Stimulated activated CD4-positive, alpha-beta T cell treated with anti-CD3 and anti-CD28 coated beads, Interleukin-12 subunit alpha, Interleukin-12 subunit beta, amount 100 ng/mL, for 24 hours (primary cell): ENCODE measurements at places on chromosomes 11 and 22.

DNA sequence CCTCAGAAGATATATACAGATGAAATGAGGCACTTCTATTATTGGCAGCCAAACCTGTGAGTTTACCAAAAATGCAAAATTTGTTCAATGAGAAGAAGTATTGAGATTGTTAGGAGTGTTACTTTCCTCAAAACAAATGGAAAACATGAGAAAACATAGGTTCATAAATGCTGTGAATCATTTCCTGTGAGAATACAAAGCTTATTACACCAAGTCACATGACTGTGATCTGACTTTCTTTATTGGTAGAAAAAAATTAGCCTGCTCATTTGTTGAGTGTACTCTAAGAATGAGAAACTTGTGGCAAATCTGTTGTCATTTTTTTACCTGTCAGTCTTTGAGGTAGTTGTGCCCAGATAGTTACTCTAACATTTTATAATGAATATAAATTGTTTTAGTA lies 215.1 kb downstream of the TMEM135 start:
- no peak for DNase-seq

- no peak for DNase-seq
Observed at GRCh38 chr11:82792319-82792718, 58.7 kb upstream of the FAM181B start.

DNA sequence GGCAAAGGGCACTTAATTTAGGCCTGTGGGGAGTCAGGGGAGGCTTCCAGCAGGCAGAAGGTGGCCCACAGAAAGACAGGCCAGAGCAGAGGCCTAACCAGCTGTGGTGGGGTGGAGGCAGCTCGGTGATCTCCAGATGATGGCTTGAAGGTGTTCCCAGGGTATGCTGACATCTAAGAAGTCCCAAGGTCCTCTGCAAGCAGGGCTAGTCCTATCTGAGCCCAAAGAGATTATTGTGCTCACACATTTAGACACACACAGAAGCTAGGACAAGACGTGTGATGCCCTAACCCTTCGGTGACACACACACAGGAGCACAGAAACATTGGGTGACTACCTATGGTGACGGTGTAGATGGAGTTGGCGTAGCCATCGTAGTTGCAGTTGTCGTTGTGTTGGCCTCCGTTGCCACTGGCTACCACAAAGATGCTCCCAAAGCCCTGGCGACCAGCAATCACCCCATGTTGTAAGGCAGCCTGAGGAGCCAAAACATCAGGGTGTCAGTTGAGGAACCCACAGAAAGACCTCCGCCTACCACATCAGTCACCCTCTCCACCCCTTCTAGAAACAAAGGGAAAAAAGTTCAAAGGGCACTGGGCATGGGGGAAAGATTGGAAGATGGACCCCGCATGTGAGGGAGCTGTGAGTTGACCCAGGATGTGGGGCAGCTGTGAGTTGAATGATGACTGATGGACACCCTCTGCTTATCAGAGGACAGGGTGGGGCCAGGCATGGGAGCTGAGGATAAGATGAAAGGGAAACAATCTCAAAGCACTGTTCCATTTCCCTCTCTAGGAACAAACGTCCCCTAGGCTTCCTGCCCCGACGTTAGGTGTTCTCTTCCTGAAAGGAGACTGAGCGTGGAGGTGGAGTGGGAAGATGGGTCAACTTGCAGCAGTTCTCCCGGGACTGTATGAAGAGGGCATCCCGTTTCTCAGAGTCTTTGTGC lies 7.9 kb downstream of the PCSK7 start:
- DNase-seq, result no peak

GRCh38 chr11:78037056-78037455 lies 14.0 kb upstream of the KCTD14 start:
- no peak for DNase-seq

GRCh38 chr11:95212609-95213008 lies 18.4 kb downstream of the SESN3 start:
- no peak for DNase-seq

DNA sequence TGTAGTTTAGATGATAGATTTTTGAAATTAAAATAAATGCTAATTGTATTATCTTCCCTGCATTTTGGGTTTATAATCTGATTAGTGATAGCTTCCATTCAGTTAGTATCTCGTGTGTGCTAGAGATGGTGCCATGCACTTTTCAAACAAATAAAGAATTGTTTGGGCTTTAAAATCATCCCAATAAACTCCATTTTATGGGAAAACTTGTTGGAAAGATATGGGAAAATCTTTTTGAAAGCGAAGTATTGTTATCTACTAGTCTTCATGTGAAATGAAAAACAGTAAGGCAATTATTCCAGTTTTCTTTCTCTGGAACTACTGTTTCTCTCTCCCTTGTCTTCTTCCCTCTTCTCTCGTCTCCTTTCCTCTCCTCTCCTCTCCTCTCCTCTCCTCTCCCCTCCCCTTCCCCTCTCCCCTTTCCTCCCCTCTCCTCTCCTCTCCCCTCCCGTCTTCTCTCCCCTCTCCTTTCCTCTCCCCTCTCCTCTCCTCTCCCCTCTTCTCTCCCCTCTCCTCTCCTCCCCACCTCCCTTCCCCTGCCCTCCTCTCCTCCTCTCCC lies 27.9 kb upstream of the MUC15 start:
- no peak for DNase-seq

DNA sequence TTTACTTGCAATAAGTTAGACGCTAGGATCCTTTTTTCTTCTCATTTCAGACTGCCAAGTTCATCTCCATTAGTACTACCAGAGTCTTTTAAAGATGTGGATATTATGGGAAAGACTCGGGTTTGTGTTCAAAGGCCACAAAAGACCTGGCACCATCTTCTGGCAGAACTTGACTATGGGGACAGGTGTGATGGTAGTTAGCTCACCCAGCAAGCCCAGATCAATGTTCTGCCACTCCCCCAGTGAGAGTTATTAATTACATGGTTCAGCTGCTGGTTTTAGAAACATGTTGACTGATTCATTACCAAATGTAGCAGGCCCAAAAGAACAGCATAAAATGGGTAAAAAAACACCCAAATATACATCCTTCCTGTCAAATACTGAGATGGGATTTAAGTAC lies 333.5 kb upstream of the PITPNB start:
- no peak for DNase-seq

- no peak for DNase-seq
Observed at GRCh38 chr22:31244943-31245451, 32.9 kb downstream of the LIMK2 start.

GRCh38 chr22:49214976-49215375 lies 612.7 kb downstream of the BRD1 start:
- DNase-seq, result no peak

- DNase-seq, result no peak
Observed at GRCh38 chr11:46637546-46637945, 20.2 kb downstream of the ATG13 start.

DNA sequence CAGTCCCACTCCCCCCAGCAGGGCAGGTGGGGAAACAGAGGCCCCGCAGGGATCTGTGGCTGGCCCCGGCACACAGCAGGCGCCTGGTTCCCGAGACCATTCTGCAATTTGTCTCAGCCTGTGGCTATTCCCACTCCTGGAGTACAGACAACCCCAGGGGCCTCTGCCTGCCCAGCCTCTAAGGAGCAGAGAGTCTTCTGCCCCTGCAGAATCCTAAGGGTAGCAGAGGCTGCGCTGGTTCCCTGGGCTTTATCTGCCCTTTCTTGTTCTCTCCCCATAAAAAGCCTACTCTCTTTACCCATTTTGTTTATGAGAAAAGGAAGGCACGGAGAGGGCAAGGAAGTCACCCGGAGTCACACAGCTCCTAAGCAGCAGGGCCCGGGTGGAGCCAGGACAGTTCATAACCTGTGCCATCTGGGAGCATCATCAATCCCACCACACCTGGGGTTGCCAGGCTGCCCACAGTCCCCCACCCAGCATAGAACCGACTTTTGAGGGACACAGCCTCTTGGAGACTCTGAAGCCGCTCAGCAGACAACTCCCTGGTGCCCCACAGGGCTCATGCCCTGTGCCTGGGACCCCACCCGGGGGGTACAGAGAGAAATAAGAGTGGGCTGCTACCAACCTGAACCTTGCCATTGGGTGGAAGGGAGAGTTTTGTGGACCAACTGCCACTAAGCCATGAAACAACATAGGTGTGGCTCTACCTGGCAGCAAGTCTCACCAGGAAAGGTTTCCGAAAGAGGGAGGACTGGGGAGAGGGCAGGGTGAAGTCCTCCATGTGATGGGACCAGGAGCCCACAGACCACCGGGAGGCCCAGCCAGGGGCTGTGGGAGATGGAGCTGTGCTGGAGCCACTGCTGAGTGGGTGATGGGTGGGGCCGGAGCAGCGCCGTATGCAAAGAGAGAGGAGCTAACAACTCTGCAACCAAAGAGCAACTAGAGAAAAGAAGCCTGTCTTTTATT lies 17.2 kb upstream of the LINC01488 start:
- DNase-seq, result no peak

DNA sequence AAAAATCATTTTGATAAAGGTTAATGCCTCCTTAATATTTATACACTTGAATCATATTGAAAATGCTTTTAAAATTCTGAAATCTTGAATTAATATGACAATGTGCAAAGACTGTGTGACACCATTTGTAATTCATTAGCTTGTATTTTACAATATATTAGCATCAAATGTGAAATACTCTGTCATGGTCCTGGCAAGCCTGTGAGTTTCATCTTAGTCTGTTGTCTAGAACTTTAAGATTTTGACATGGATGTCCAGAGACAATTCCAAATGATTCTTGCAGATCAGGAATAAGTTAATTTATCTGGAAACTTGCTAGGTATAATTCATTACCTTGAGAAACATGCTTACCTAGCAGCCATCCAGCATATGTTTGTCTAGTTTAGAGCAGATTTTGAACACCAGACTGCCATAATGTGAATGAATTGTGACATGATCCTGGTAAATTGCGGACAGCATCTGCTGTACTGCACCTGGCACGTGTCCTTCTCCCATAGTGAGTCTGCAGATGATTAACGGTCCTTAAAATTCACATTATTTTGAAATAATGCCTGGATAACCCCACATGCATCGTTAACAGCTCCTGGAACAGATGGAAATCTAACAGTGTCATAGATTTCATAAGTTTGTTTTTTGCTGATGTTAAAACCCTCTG lies 34.5 kb upstream of the DEUP1 start:
- DNase-seq, result no peak

DNA sequence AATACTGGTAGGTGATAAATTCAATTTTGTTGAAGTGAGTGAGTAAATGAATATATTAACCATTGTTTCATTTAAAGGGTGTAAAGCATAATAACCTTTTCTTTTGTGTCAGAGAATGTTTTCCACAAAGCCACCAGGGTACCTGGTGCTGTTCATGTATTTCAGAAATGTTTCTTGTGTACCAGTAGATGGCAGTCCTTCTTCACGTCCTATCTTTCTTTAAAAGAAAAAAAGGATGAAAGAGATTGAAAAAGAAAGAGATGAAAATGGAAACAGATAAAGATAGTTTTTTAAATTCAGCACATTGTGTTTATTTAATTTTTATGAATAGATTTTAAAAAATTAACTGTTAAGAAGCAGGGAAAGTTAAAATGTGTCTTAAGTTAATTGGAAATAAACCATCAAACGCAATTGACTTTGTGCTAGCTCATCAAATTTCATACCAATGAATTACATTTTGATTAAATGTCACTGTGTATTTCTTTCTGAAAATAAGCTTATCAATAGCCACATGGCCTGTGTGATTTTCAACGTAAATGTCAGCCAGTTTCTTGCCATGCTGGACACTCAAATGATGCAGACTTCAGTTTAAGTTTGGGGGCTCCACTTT lies 65.5 kb upstream of the CHORDC1 start:
- no peak for DNase-seq

GRCh38 chr11:64485074-64485473 lies 105.9 kb upstream of the SLC22A12 start:
- no peak for DNase-seq

DNA sequence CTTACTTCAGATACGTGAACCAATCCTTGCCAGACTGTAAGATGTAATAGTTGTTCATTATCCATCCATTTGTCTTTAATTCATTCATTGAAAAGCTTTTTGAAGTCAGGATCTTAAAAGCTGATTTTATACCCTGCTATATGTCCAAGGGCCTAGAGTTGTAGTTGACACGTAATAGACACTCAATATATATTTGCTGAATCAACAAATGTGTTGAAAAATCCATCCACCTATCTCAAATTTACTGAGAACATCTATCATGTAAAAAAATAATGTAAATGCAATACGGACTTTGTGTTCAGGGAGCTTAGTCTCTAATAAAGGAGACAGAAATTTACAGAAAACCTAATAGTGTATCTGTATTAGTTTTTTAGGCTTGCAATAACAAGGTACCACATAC lies 521.0 kb downstream of the METTL15 start:
- DNase-seq, result no peak

- DNase-seq, result peak; percentile 5
Observed at GRCh38 chr22:43060183-43060582, 29.0 kb downstream of the TTLL1 start.

DNA sequence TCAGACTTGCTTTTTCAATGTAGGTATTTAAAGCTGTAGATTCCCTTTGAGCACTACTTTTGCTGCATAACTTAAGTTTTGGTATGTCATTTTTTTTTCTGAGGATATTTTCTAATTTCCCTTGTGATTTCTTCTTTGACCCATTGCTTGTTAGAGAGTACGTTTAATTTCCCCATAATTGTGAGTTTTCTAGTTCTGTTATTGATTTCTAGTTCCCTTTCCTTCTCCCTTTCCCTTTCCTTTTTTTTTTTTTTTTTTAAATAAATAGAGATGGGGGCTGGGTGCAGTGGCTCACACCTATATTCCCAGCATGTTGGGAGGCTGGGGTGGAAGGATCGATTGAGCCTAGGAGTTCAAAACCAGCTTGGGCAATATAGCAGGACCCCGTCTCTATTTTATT lies 30.8 kb downstream of the UBE2L3 start:
- no peak for DNase-seq

GRCh38 chr11:117863383-117863782 lies 13.1 kb downstream of the FXYD6 start:
- no peak for DNase-seq
